ENCODE measurements at places on chromosomes 1 and 21.

- DNase-seq = no peak
Observed at GRCh38 chr1:8643542-8644536, 173.6 kb downstream of the RERE start.

DNA sequence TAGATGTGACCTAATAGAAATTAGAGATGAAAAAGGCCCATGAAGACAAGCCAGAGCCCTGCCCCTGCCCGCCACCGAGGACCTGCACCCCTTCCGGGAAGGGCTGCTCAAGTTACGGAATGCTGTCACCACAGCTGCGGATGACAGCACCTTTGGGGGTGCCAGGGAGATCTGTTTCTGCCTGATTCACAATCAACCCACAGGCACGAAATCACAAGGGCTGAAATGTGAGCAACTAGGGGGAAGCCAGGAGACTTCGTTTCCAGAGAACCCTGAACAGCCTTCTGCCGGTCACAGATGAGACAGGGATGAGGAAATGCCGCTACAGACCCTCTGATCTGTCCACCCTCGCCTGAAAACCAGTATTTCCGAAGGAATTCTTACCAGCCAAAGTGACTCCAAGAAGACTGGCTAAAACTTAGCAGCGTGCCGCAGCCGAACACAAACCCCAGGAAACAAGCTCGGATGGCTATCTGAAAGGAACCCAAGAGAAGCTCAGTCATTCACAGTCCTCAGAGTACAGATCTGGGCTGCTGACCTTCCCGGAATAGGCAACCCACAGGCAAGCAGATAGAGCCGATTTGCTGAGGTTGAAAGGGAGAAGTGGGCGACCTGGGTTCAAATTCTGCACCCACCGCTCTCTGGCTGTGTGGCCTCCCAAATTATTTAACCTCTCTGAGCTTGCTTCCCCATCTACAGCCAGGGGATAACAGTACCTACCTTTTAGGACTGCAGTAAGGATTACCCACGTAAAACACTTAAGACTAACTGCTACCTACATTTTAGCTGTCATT, 1.1 kb downstream of the ICMT start:
- no peak for DNase-seq

DNA sequence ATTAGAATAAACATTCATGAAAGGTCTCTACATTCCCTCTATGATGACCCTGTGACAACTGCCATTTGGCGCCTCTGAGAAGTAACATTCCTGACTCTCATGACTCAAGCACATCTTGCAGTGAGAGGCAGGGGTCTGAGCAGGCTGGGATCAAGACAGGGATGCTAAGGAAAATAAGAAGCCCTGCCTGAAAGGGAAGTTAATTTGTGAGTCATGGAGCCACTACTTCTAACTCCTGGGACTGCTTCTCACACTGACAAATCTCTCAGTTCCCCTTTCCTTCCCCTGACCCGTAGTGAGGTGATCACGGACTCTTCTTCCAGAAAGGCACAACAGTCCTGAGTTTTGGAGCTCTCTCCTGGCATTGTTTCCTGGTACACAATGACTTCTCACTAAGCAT, 231.9 kb downstream of the TNR start:
- DNase-seq = no peak

DNA sequence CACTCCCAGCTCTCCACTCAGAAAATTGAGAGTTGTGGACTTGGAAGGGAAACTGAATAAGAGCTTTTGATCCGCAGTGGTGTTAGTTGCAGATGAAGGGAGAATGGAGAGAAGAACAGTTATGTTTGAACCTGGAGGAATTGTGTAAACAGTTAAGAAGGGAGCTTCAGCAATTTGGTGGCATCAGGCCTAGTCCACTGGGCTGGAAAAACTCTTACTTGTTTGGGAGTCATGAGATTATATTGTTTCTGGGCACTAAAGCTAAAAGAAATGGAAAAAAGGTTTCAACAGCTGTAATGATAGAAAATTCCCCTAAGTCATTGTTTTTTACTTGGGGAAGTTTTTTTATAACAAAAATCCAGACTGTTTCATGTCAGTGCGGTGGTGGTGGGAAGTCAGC, 256.1 kb upstream of the C1orf87 start:
- DNase-seq = no peak

- no peak for DNase-seq
Observed at GRCh38 chr1:67184838-67185421, 18.7 kb downstream of the IL23R start.

DNA sequence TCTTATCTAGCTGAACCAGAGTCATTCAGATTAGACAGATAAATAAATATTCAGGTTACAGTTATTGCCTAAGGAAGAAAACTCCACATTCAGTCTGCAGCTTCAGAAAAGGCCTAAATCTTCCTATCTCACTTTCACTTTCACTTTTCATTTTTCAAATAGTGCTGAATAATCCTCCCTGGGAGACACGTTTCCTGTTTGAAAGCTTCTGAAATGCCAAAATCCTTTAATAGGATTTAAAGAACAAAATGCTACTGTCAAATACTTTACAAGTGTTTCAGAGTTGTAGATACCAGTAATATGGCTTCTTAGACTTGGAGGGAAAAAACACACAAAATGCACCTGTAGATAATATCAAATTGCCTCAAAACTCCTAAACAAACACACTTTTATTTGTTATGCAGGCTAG, 3.9 kb downstream of the PSMB2 start:
- DNase-seq = peak; percentile 79

DNA sequence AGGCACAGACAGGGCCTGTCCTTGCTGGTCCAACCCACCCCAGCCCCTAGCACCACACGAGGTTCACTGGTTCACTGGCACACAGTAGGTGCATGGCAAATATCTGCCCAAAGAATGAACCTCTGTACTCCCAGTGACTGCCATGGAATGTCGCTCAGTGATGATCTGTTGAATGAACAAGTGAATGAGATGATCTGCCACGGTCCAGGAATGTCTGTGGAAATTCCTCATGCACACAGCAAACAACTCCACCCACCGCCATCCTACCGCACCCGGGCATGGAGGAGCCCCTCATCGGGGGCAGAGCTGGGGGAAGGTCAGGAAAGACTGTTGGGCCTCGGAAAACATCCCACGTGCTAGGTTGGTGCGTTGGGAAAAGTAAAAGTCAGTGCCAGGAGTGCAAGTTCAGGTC, 1.7 kb downstream of the HSPG2 start:
- no peak for DNase-seq

DNA sequence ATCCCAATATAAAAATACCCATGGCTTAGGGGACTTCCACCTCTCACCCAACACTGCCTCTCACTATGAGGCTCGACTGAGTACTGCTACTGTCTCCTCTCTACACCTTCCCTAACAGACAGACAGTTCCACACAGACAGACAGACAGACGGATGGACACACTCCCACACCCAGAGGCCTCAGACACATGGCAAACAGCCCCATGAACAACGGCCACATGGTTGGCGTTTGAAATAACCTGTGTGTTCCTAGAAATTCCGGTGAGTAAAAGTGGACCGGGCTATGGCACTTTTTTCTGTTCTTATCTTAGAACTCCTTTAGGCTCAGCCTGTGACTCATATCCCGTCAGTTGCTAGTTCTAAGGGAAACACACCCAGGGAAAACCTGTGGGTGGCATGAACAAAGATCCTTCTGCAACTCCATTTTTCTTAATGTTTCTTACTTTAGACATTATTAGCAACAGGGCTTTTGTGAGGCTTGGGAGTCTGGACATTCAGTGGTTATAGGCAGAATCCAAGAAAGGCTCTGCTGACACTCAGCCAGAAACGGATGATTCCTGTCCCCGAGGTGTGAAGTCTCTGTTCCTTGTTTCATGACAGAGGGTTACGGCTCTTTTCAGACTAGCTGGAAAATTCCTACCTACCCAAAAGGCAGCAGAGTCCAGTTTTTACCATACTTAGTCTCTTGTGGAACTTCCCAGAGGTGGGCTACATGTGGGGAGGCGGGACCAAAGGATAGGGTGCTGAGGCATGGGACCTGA, 90.5 kb upstream of the TLR5 start:
- DNase-seq = no peak

- DNase-seq = no peak
Observed at GRCh38 chr1:51644533-51645197, 27.8 kb downstream of the OSBPL9 start.

GRCh38 chr1:245872475-245872874, 634.6 kb downstream of the SMYD3 start:
- DNase-seq = no peak

GRCh38 chr1:67960766-67961165, 89.7 kb downstream of the DIRAS3 start:
- no peak for DNase-seq

- DNase-seq = no peak
Observed at GRCh38 chr1:109730666-109731065, 10.2 kb downstream of the GSTM3 start.

- no peak for DNase-seq
Observed at GRCh38 chr21:29230551-29231261, 68.0 kb upstream of the BACH1 start.

GRCh38 chr1:35668506-35668905, 27.2 kb upstream of the PSMB2 start:
- DNase-seq = no peak

GRCh38 chr1:53765657-53766056, 26.7 kb upstream of the GLIS1 start:
- no peak for DNase-seq

DNA sequence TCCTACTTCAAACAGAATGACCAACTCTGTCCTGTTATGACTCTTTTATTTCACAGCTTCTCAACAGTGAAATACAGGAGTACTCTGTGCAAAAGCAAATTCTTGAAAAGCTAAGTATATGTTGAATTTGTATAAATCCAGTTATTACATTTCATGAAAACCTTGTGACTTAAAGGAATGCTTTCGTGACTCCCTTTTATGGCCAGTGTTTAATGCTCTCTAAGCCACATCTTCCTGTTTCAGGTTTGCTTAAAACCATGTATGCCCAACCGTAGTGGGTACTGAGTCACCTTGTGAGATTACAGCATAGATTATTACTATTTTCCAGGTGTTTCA, 40.2 kb upstream of the KIF1B start:
- no peak for DNase-seq

DNA sequence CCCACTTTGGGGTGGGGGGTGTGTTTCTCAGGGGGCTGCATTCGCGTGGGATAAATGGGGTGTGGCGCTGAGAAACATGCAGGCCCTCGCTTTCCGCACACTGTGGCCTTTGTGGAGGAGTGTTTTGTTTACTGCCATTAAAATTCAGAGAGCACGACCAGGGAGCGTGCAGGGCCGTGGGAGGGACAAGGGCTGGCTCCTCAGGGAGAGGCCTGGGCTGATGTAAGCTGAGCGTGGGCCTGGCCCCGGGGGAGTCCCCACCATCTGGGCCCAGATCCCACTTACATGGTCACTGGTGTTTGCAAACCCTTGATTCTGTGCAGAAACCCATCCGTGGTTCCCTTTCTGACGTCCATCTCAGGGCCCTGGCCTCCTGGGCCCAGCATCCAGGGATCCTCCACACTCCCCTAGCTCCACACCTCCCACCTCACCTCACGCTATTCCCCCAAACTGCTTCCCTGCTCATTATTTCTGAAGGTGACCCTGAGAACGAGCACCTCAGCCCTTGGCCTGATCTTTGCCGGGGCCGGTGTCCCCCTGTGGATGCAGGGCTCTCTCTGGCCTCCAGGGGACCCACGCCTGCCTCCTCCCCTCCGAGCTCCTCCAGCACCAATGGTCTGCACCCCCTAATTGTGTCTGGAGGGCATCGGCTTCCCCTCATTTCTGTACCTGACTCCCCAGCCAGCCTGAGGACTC, 92.5 kb upstream of the SIM2 start:
- no peak for DNase-seq

GRCh38 chr1:29963946-29964345, 727.6 kb downstream of the PTPRU start:
- no peak for DNase-seq

- no peak for DNase-seq
Observed at GRCh38 chr1:29362764-29363163, 126.4 kb downstream of the PTPRU start.

DNA sequence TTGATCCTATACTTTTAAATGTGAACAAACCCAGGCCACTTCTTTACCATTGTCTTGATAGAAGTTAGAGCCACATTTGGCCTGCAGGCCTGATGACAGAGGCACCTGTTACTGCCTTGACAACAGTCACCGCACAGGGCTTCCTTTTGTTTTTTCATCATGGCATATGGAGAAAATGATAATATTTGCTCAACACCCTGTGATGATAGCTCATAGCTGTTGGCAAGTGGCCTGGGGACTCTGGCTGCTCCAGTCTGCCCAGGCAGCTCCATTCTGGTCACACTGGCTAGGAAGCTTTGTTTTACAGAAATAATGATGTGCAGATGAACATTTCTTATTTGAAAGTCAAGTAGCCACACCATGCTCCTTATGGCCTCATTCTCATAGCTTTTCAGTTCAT, 89.6 kb upstream of the GPR88 start:
- DNase-seq = peak; percentile 74

GRCh38 chr1:151816548-151817352, 11.5 kb upstream of the LINGO4 start:
- no peak for DNase-seq

- DNase-seq = no peak
Observed at GRCh38 chr1:90989990-90990389, 31.8 kb downstream of the ZNF644 start.

- no peak for DNase-seq
Observed at GRCh38 chr1:91790392-91790791, 95.6 kb downstream of the TGFBR3 start.

- DNase-seq = no peak
Observed at GRCh38 chr1:91604632-91605031, 104.0 kb downstream of the CDC7 start.

DNA sequence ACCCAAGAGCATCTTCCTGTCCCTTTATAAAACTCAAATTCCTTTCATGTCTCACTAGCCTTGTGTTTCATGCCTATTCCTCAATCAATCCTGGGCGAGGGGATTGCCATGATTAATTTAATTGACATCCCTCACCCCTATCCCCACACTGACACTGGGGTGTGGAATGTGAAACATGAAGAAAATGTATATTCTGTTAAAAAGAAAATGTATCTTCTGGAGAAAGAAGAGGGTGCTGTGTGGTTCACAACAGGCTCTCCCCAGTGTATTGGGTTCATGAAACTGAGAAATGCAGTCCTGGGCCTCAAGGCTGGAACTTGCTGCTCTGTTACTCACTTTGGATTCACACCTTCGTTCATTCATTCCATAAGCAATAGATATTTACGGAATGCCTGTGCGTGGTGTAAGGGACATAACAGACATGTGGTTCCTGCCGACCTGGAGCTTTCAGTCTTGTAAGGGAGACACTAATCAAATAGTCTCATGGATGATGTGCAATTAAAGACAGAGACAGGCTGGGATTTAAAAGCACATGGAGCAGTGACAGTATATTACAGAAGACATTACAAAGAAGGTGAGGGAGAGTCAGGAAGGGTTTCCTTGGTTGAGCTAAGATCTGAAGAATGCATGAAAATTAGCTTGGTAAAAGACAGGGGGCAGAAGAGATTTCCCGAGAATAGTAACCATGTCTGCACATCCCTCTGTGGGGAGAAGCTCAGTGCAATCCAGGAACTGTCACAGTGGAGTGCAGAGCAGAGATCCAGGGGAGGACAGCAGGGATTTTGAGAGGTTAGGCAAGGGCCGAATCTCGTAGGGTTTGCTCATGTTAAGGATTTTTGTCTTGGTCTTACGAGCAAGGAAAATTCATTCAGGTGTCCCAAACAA, 32.1 kb downstream of the SERTAD4 start:
- no peak for DNase-seq

All from NCI-H510A treated with DMSO at 0.1 percent for 48 hours (cell line).